Activated CD8-positive, alpha-beta T cell treated with anti-CD3 and anti-CD28 coated beads for 36 hours (primary cell): ENCODE measurements at places on chromosomes 7 and 10. TPM values are rescaled to one million over a fixed set of nuclear protein-coding genes. Genes with fewer than 3 reads are reported as not detected.

- no peaks in the 10 kb centered on the region for H3K27me3 ChIP-seq
- H3K36me3 ChIP-seq: peaks cover 15% of the 10 kb centered on the region
- peaks cover 38% of the 10 kb centered on the region for H3K4me1 ChIP-seq
- peak overlapping the region; percentile 99 for H3K4me3 ChIP-seq
- peak; percentile 58 for DNase-seq
Observed at GRCh38 chr10:58266826-58267712, 625 bp downstream of the IPMK start.

DNA sequence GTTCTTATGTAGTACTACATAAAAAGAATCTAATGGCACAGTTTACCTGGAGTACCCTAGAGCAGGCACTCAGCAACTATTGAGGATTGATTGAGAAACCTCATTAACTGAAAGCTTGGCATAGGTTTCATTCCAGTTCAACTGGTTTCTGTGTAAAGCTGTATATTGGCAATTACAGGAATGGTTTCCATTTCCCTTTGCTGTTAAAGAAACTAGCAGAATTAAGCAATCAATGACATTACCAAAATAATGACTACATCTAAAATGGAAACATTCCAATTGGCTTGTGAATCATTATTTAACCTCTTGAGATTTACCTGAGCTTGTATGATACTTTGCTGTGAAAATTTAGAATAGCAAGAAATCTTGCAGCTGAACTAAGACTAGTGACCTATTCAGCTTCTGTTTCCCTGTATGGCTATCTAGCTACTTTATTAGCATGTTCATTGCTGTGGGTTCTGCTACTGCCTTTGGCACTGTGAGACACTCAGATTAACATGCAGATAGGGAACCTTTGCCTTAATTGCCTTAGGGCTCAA is 33.5 kb upstream of the CADPS2 start:
- no peak overlapping the region for H3K4me3 ChIP-seq
- H3K4me1 ChIP-seq: no peaks in the 10 kb centered on the region
- DNase-seq: no peak
- no peak overlapping the region for H3K27ac ChIP-seq

GRCh38 chr10:95308389-95309302 is 17.8 kb upstream of the PDLIM1 start:
- H3K36me3 ChIP-seq: no peaks in the 10 kb centered on the region
- DNase-seq: no peak
- H3K27me3 ChIP-seq: no peaks in the 10 kb centered on the region
- H3K4me3 ChIP-seq: no peak overlapping the region
- no peak overlapping the region for H3K27ac ChIP-seq

The PGAM2 gene
- total RNA-seq: not detected

DNA sequence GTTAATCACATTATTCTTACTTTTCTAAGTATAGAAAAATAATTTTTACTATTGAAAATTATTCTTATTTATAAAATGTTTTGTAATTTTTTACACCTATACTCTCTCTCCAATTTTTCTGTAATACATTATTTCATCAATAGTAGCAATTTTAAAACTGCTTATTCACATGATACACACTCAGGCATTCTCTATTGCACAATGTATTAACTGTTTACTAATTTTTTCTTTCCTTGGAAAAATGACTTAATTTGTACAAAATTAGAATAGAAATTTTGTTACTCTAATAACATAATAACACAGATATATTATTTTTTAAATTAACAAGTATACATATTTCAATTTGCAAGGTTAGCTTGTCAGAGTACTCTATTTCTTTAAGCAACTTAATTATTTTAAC is 92.9 kb upstream of the PRKG1 start:
- no peak for DNase-seq
- no peak overlapping the region for H3K27ac ChIP-seq
- no peak overlapping the region for H3K4me3 ChIP-seq
- peaks cover 7% of the 10 kb centered on the region for H3K27me3 ChIP-seq
- H3K4me1 ChIP-seq: no peaks in the 10 kb centered on the region

The CYP2C19 gene
- not detected for total RNA-seq

- no peak overlapping the region for H3K27ac ChIP-seq
- H3K4me1 ChIP-seq: no peaks in the 10 kb centered on the region
- no peaks in the 10 kb centered on the region for H3K27me3 ChIP-seq
- no peak for DNase-seq
- H3K36me3 ChIP-seq: no peaks in the 10 kb centered on the region
Observed at GRCh38 chr7:41328131-41328530, 374.8 kb downstream of the INHBA start.

- H3K4me1 ChIP-seq: peaks cover 3% of the 10 kb centered on the region
- H3K27ac ChIP-seq: no peak overlapping the region
- DNase-seq: no peak
- no peak overlapping the region for H3K4me3 ChIP-seq
Observed at GRCh38 chr10:79394664-79395063, 47.4 kb downstream of the PPIF start.
